Amygdala (tissue), 56 donors: ENCODE measurements at places on chromosomes 3 and 15.
A peak's percentile ranks its signal among the peaks of the same experiment; 100 is the strongest.

GRCh38 chr3:82157952-82158351 is 396.5 kb upstream of the GBE1 start:
- no peak for DNase-seq

DNA sequence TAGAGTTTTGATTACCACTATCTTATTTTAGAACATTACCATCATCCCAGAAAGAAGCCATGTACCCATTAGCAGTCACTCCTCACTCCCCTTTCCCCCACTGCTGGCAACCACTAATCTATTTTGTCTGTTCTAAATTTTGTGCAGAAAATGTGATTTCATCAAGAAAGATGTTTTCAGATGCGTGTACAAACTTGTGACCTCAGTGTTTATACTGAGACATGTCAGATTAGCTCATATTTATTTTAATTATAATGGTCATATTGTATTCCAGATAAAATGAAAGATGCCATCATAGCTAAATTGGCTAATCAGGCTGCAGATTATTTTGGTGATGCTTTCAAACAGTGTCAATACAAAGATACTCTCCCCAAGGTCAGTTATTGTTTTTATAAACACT is 27.8 kb downstream of the PDCD6IP start:
- DNase-seq: no peak

DNA sequence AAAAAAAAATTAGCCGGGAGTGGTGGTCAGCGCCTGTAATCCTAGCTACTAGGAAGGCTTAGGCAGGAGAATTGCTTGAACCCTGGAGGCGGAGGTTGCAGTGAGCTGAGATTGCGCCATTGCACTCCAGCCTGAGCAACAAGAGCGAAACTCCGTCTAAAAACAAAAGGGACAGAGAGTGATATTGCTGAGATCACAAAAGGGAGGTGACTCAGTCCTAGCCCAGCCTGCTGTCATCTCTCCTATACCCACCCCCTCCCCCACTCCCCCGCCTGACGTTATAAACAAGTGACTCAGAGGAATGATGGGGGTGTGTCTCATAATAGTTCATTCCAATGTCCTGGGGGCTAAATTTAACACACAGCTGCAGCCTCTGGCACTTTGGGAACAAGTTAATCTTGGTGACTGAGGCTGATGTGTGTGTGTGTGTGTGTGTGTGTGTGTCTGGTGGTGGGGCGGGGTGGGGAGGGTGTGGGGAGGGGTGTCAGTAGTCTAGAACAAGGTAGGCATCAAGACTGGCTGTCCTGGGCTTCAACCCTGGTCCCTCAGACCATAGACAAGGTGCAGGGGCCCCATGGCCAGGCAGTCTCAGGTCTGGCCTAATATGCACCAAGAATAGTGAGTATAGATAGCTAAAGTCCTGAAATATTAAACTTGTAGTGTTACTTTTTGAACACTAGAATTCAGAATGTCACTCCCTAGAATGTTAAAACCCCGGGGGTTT is 1.3 kb upstream of the KLHL40 start:
- DNase-seq: peak; percentile 32

DNA sequence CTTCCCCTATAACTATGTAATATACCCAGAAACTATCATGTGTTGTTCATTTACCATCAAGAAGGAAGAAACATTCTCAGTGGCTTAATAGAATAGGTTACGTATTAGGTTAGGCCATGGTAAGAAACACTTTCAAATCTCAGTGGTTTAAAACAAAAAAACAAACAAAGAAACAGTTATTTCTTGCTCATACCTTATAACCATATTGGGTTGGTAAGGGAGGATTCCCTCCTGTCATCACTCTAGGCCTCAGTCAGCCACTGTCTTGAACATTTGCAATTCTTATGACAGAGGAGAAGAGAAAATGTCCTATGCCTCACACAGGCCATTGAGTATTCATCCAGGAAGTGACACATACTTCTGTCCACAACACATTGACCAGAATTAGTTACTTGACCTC is 727.7 kb upstream of the NECTIN3 start:
- no peak for DNase-seq

DNA sequence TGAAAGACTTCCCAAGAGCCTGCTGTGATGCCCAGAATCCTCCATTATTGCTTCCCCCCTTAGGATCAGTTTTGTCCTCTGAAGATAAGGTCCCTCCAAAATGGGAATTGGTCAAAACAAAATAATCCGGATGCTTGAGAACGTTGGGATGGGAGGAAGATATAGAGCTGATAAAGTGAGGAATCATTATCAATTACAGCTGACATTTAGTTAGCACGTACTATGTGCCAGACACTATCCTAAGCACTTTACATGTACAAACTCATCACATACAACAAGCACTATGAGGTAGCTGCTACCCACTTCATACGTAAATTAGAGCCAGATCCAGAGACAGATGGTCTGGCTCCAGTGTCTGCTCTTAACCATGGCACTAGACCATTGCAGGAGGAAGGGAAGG is 6.6 kb upstream of the RPP25 start:
- no peak for DNase-seq
